Activated T-cell treated with anti-CD3 and anti-CD28 coated beads, Interleukin-2, amount 50 U/mL, for 48 hours (primary cell): ENCODE measurements at places on chromosomes 2 and 18.

DNA sequence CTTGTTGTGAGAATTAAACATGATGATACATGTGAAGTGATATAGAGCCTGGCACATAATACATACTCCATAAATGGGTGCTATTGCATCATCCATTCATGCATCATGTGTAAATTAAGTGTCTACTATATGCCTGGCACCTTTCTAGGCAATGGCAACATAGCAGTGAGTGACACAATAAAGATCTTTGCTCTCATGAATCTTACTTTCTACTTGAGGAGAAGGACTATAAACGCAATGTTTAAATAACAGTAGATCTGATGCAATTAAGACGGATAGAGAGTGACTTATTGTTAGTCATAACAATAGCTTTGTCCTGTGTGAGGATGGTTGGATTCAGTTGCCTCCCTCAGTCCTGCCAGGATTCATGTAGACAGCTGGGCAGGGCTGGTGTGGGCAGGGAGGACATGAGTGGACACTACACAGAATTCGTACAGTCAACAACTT is 88.4 kb upstream of the NPAS2 start:
- DNase-seq, result no peak

DNA sequence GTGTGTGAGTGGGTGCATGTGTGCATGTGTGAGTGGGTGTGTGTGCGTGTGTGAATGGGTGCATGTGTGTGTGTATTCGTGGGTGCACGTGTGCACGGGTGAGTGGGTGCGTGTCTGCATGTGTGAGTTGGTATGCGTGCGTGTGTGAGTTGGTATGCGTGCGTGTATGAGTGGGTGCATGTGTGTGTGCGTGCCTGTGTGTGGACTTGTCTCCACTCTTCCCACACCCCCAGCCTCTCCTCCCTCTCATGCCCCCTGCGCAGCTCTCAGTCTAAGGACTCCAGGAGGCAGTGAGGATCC is 5.1 kb upstream of the OTOF start:
- no peak for DNase-seq

DNA sequence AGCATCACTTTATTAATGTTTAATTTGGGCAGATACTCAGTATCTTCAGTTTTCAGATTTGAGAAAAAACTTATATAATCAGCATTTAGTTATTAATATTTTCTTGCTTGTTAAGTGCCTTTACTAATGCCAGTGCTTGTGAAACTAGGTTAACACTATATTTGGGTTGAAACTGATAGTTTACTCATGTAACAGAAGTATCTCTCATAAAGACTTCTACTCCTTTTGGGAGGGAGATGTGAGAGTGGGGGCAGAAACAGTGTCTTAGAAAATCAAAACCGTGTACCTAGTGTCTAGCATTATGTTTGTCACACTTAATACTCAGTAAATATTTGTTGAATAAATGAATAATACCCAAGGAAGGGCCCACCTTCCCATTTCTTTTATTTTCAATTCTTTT is 129.5 kb downstream of the MSTN start:
- DNase-seq, result no peak

GRCh38 chr2:150522269-150522668 is 34.8 kb upstream of the RND3 start:
- no peak for DNase-seq

DNA sequence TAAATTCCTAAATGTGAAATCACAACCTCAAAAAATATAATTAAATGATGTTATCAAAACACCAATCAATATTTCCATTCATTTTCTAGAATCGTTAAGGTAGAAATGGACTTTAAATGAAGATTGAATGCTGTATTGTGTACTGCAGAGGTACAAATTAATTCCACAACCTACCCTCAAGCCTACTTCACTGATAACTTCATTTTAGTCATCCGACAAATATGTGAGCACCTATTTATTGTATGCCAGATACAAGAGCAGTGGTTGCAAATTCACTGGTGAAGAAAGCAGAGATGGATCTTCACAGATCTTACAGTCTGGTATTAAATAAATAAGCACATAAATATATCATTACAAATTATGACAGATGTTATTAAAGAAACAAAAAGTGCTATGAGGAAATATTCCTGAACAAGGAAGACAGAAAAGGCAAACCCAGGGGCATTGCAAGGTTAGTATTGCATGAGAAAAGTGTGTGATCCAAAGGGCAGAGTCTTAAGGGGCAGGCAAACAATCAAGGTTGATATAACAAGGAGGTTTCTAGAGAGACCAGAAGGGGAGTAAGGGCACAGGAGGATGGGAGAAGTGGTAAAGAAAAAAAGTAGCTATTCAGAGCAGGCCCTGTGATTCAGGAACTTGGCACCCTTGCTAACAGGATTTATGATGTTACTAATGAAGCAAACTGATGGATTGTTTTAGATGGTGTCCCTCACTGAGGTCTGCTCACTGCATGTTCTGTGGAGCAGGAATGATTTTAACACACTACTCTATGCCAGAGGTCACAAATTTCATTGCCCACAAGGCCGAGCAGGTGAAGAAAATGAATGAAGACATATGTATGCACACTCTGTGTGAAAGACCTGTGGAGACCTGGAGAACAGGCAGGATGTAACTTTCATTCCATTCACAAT is 128.0 kb upstream of the CCDC150 start:
- no peak for DNase-seq

DNA sequence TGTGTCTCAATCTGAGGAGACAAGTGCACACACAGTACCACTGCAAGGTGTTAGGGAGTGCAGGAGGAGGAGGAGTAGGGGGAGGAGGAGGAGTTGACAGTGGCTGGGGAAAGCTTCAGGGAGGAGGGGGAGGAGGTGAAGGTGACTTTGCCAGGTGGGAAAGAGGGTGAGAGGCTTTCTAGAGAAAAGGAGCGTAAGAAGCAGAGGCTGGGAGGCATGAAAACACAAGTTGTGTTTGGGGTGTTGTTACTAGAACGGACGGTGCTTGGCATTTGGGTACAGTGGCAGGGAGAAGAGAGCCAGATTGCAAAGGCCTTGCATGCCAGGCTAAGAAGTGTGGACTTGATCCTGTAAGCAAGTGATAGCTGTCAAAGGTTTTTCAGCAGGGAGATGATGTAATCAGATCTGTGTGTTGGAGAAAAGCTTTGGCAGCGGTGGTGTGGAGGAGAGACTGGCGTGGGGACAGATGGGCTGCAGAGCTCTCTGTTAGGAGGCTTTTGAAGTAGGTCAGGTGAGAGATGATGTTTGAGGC is 16.2 kb downstream of the TANC1 start:
- DNase-seq, result no peak

DNA sequence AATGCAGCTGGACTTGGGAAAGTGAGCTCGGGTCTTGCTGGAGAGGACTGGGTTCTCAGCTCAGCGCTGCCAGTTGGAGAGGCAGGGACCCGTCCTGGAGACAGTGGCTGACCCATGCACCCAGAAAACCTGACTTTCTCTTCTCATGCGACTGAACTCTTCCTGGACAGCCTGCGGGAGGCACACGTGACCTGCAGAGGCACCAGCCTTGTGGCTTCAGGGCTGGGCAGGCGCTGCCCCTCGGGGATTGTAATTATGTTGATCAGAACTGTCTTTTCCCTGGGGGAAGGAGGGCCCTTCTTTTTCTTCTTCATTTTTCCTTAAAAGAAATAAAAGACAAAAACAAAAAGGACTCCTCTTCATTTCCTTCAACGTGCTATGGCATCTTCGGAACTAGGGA is 198.1 kb downstream of the VAPA start:
- DNase-seq, result no peak

DNA sequence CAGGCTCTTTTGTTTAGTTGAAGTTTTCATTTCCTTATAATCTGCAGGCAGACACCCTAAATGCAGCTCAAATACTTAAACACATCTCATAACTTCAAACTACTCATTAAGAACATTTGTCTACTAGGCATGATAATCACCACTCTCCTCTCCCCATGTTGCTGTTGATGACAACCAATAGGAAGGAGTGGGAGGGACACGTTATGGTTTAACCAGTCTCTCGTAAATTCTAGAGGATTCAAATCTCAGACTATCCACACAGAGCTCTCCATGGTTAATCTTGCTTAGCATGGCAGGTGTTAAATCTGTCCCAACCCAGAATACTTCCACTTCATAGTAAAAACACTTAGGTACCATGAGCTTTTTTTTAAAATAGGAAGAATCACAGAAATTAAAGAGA is 127.4 kb upstream of the AQP4 start:
- DNase-seq, result no peak

- no peak for DNase-seq
Observed at GRCh38 chr2:42316910-42317309, 44.1 kb downstream of the COX7A2L start.
